ENCODE measurements at places on chromosomes 1 and 21. TPM values are rescaled to one million over a fixed set of nuclear protein-coding genes. Genes with fewer than 3 reads are reported as not detected.

- DNase-seq: no peak
Measured at GRCh38 chr1:19312782-19313635, 883 bp downstream of the SLC66A1 start.

Gene KRTAP24-1
- not detected for polyA plus RNA-seq

Gene KCNQ4
- polyA plus RNA-seq: 0.04 TPM

GRCh38 chr21:18089786-18090185 is 154.8 kb upstream of the CHODL start:
- DNase-seq: no peak

Gene ATP1A4
- polyA plus RNA-seq: not detected

DNA sequence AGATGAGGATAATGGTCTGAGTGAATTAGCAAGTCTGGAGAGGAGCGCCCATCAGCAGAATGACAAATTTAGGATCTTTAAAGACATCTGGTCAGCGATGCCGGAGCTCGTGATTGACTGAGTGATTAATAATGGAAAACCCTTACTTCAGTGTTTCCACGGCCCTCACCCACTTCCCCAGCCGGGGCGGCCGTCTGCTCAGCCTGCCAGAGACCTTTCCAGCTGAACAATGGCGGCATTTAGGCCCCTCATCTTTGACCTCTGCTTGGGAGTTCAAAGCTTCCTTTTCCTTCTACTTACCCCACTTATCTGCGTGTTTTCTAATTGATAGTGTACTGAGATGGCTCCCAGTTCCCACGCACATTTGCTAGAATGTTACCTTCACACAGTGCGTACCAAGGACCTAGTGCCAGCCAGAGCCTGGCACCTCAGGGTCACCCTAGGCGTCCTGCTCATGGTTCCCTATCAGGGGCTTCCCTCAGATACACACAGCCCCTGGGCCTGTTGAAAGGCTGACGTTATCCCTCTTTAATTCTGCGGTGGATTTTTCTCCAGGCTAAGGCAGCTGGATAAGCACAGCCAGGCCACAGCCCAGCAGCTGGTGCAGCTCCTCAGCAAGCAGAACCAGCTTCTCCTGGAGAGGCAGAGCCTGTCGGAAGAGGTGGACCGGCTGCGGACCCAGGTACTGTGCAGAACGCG is 232.8 kb downstream of the SDCCAG8 start:
- no peak for DNase-seq

DNA sequence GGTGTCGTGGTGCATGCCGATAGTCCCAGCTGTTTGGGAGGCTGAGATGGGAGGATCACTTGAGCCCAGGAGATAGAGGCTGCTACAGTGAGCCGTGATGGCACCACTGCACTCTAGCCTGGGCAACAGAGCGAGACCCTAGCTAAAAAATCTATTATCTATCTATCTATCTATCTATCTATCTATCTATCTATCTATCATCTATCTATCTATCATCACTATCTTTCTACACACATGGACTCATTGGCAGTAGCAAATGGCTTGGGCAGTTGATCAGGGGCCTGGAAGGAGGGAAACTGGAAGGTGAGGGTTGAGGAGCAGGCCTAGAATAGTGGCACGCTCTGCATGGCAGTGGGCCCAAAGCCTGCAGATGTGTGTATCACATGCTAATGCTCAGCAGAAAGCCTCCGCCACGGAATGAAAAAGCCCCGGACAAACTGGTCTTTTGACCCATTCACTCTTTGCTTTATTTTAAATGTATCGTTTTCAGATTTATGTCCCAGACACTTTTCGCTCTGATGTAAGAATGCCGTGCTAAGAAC is 7.3 kb upstream of the HUNK start:
- DNase-seq: no peak

DNA sequence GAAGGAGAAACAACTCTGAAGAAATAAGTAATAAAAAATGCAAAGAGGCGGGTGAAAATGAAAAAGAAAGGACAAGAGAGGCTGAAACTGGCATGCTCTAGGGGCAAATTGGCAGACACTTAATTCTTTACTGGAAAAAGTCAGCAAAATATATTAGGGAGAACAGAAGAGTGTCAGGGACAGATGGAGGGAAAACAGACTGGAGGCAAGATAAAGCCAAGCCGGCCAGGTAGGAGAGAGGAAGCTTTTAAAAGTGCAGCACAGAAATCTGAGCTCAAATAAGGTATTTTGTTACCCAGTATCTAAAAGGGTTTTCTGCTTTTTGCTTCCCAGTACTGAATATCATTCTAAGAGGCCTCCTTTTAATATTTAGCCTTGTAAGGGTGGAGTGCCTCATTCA is 339.3 kb downstream of the PAPPA2 start:
- DNase-seq: no peak

- no peak for DNase-seq
Measured at GRCh38 chr1:103576065-103576464, 4.7 kb downstream of the AMY2B start.

DNA sequence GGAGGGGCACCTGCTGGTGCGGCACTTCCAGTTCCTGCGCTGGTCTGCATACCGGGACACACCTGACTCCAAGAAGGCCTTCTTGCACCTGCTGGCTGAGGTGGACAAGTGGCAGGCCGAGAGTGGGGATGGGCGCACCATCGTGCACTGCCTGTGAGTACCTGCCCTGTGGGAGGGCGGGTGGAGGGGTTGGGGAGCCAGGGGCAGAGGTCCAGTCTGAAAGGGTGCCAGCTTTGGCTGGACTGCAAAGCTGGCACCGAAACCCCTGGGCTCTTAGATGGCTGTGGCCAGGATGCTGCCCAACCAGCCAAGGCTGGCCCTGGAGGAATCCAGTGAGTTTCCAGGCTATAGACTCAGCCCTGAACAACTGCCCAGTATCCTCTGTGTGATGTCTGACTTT is 87.3 kb downstream of the PTPRU start:
- no peak for DNase-seq

Gene SPRR2E
- polyA plus RNA-seq: not detected

- DNase-seq: no peak
Measured at GRCh38 chr1:99644279-99645004, 1.5 kb upstream of the PALMD start.

Gene C1orf94
- polyA plus RNA-seq: 0.10 TPM

DNA sequence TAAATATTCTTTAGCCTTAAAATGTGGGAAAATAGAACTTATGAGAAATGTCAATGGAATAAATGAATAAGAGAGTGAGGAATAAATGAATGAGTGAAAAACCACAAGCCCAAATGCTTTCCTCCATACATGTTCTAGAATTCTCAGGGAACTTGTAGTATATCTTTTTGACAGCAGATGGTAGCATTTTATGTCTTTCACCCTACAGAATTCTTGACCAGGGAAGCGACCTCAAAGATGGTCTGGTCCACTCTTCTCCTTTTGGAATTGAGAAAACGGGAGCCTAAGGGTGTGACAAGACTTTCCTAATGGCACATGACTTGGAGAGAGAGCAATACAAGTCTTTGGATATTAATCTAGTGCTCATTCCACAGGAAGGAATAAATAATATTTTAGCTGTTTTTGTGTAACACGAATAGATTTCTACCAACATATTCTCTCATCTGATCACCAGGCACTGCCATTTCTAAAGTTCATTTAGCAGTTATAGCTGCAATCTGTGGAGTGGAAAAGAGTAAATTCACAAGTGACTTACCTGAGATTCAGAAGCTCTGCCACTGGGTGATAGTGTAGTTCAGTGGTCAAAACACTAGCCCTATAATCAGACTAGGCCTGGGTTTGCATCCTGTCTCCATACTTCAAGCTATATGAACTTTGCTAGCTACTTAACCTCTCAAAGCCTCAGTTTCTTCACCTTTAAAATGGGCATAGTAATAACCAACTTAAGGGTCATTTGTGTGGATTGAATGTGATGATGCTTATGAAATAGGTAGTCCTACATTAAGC is 15.0 kb upstream of the F5 start:
- DNase-seq: no peak

- no peak for DNase-seq
Measured at GRCh38 chr1:23910553-23911246, 2.5 kb downstream of the CNR2 start.

Gene ACKR1
- not detected for polyA plus RNA-seq

Gene ZYG11A
- polyA plus RNA-seq: 1.0 TPM

- peak; percentile 68 for DNase-seq
Measured at GRCh38 chr1:160260406-160261382, 1.7 kb downstream of the DCAF8 start.

- no peak for DNase-seq
Measured at GRCh38 chr1:31432592-31433395, 19.8 kb downstream of the SERINC2 start.

GRCh38 chr1:98099501-98099900 is 178.7 kb upstream of the DPYD start:
- no peak for DNase-seq

Gene SGIP1
- polyA plus RNA-seq: 85.1 TPM

Gene CYYR1
- polyA plus RNA-seq: not detected

Gene TCHH
- polyA plus RNA-seq: not detected

DNA sequence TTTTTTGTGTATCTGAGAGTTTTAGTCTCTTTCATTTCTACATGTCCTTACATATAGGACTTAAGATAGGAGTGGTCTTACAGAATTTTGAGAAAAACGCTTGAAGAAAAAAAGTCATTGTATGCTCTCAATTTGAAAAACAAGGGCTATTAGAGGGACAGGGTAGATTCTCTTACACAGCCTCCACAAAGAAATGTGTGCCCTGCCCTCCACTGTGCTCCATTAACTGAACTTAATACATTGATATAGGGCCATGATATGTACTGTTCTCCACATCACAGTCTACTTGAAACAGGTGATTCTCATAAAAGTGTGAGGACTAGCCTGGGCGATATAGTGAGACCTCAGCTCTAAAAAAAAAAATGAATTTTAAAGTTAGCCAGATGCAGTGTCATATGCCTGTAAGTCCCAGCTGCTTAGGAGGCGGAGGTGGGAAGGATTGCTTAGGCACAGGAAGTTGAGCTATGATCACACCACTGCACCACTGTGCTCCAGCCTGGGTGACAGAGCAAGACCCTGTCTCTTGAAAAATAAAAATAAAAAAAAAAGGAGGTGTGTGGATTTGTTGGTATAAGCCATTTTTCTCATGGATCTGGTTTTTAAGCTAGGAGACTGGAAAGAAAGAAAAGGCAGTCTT is 77.0 kb downstream of the HMCN1 start:
- DNase-seq: no peak

DNA sequence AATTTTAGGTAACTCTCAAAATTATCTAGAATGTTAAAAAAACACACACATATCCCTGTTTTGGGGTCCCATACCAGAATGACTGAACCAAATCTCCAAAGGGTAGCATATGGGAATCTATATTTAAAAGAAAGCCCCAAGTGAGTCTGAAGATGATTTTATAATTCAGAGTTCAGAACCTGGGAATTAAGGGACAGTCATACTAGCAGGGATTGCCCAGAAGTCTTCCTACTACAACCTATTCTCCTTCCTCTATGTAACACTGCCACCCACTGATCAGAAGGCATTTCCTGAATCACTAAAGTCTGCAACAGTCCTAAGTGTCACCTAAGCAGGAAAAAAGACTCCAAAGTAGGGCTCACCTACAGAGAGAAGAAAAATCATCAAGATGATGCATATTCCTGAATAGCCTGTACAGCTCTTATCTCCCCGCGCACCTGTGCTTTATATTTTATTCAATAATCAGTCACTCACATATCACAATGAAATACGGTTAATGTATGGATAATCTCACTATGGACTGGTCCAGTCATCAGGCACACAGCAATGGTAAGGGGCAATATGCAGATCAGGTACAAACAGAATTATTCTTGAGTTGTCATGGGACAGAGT is 4.9 kb downstream of the RGS1 start:
- no peak for DNase-seq

DNA sequence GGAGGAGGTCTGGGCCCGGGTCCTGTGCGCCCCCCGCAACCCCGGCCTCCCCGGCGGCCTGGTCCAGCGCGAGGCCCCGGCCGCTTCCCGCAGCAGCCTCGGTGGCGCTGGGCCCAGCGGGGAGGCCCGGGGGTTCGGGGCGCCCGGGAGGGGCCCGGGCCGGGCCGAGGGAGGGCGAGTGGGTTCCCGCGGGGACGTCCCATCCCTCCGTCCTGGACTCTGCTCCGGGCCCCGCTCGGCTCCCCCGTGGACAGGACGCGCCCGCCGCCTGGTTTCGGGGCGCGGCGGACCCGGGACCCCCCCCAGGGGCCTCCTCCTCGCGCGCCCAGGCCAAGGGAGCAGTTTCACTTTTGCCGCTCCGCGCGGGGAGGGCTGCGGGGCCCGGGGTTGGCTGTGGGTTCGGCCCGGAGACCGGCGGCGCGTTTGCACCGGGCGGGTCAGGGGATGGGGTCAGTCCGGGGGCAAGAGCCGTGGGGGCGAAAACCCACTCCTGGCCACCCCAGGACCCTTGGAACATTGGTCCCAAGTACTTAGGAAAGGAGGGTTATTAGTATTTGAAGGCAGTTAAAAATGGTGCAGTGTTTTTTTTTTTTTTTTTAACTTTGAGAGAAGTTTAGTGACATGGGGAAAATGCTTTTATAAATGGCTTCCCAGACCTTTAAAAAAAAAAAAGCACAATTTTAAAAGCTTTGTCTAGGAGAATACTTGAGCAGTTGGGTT is 677 bp downstream of the AGPAT3 start:
- DNase-seq: no peak

- DNase-seq: no peak
Measured at GRCh38 chr1:234875953-234876855, 252.4 kb downstream of the TOMM20 start.

DNA sequence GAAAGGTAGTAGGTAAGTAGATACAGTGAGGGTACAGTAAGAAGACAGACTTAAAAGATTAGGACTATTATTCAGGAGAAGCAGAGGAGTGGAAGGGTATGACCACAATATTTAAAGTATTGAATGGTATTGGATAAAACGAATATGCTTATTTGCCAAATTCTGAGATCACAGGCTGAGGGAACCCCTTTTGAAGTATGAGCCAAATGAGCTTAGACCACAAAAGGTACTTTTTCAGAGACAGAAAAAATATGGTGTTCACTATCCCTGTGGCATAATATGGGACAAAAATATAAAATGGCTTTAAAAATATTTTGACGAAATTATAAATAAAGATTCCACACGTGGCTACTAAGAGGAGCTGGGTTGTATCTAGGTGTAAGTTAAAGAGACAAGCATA is 880 bp upstream of the MTF2 start:
- DNase-seq: no peak

Gene SLC35F3
- 0.05 TPM for polyA plus RNA-seq

Gene CFAP74
- not detected for polyA plus RNA-seq

Gene LAMB3
- polyA plus RNA-seq: 3.3 TPM

Gene SLC1A7
- polyA plus RNA-seq: 0.11 TPM

- no peak for DNase-seq
Measured at GRCh38 chr21:36589352-36589971, 109.5 kb upstream of the SIM2 start.
